ENCODE measurements at places on chromosomes 6 and 20. TPM values are rescaled to one million over a fixed set of nuclear protein-coding genes. Genes with fewer than 3 reads are reported as not detected.

DNA sequence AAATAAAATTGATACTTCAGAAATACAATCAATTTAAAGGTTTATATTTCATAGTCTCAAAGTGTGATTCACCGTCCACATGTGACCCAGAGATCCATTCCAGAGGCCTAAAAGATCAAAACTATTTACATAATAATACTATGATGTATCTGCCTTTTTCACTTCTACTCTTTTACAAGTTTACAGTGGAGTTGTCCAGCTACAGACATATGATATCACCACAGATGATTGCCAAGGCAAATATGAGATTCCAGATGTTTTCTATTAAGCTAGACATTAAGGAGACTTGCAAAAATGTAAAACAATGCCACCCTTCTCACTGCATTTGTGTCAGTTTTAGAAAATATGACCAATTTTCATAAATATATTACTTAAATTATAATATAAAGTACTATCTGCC, 443.7 kb downstream of the GJA1 start:
- H3K27ac ChIP-seq: no peak overlapping the region
- H3K4me1 ChIP-seq: no peaks in the 10 kb centered on the region
- no peak for DNase-seq
- H3K4me3 ChIP-seq: no peak overlapping the region
- H3K27me3 ChIP-seq: no peaks in the 10 kb centered on the region
- H3K36me3 ChIP-seq: no peaks in the 10 kb centered on the region

- no peak overlapping the region for H3K27ac ChIP-seq
- H3K4me3 ChIP-seq: no peak overlapping the region
- H3K4me1 ChIP-seq: peaks cover 4% of the 10 kb centered on the region
- no peaks in the 10 kb centered on the region for H3K36me3 ChIP-seq
- no peak for DNase-seq
These were observed 28.9 kb downstream of the PRR18 start for GRCh38 chr6:166279393-166279679.

GRCh38 chr20:6595704-6596103, 171.8 kb upstream of the BMP2 start:
- H3K27me3 ChIP-seq: no peaks in the 10 kb centered on the region
- H3K36me3 ChIP-seq: no peaks in the 10 kb centered on the region
- DNase-seq: no peak
- H3K4me3 ChIP-seq: no peak overlapping the region
- no peaks in the 10 kb centered on the region for H3K4me1 ChIP-seq
- H3K27ac ChIP-seq: no peak overlapping the region

DNA sequence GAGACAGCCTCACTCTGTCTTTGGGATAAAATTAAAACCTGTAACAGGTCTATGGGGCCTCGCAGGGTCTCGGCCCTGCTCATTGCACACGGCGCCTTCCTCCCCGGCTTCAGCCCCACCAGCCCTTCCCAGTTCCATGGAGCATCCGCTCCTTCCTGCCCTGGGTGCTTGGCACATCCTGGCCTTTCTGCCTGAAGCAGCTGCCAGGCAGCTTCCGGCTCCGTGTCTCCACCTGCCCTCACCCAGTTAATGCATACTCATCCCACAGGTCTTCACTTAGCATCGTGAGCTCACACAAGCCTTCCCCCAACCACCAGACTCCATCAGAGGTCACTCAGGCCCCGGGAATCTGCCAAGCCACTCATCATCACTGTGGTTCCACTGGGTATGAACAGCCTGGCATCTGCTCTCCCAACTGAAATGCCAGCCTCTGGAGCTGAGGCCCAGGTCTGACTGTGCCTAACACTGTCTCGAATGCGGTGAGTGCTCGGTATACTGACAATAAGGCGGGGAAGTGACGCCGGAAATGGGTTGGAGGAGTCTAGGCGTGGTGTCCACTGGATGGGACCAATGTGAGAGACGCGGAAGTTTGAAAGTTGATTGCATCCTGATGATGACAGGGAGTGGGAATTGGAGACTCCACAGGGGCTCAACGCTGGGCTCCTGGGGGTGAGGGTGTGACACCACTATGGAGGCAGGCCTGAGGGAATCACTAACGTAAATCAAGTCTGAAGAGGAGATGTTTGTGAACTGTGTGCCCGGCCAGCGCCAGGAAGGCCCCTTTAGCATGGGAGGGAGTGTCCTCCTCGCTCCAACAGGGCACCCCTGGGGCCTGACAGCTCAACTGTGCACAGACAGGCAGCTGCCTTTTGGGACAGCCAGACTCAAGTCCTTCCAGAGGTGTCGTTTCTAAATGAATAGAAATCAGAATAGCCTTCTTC, 245.8 kb downstream of the TTLL2 start:
- H3K27ac ChIP-seq: no peak overlapping the region
- H3K4me1 ChIP-seq: no peaks in the 10 kb centered on the region
- no peaks in the 10 kb centered on the region for H3K36me3 ChIP-seq
- no peak for DNase-seq

DNA sequence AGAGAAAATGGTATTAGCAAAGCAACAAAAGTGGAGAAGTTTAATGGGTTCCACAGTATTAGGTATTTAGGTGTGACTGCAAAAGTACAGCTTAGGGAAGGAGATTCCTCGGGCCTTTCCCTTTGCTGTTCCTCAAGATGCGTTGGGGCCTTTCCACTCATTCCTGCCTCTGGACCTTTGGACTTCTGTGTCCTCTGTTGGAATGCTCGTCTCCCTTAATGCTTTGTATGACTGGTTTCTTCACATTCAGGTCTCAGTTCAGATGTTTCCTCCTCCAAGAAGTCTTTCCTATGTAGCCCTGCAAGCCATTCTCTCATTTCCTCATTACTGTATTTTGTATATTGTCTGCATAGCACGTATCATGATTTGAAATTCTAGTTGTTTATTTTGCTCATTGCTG, 39.6 kb downstream of the CTNNBL1 start:
- no peak overlapping the region for H3K27ac ChIP-seq
- DNase-seq: no peak
- H3K27me3 ChIP-seq: no peaks in the 10 kb centered on the region
- no peak overlapping the region for H3K4me3 ChIP-seq

- no peaks in the 10 kb centered on the region for H3K36me3 ChIP-seq
- no peaks in the 10 kb centered on the region for H3K27me3 ChIP-seq
These were observed 152.9 kb upstream of the RUNX2 start for GRCh38 chr6:45175272-45175671.

GRCh38 chr6:163284151-163284550, 130.4 kb upstream of the QKI start:
- H3K27ac ChIP-seq: no peak overlapping the region
- no peak for DNase-seq
- no peaks in the 10 kb centered on the region for H3K4me1 ChIP-seq
- H3K4me3 ChIP-seq: no peak overlapping the region

DNA sequence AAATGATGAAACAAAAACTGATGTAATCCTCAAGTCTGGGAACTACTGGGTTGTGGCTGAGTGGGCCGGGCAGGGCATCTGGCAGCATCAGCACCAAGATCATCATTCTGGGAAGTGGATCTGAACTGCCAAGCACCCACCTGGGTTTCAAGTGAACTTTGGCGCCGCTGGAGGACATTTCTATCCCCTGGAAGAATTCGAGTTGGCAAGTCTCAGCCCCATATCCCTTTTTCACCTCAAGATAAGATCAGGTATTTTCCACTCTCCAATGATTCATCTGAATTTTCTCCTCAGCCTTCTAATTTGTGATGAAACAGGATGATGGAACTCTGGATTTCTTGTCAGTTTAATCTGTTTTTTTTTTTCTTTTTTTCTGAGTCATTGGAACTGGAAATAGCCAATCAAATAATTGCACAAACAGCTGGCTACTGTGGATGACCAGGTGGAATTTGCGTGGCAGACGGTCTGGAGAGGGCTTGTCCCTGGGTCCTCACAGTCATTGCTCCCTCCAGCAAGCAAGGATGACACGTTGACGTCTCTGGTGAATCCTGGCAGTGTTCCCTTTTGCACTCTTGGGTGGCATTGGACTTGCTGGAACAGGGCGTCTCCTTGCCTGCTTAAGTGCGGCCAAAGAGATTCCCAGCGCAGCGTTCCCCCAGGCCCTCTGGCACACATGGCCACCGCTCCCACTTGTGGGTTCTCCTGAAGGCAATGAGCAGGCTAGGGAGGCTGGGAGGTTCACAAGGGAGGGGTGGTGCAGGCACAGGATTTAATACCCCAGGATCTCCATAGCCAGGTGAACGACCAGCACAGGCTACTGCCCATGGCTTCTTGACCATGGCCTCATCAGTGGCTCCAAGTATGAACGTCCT, 80.4 kb downstream of the DHX35 start:
- H3K4me1 ChIP-seq: no peaks in the 10 kb centered on the region
- no peak overlapping the region for H3K27ac ChIP-seq
- H3K4me3 ChIP-seq: no peak overlapping the region
- H3K36me3 ChIP-seq: peaks cover 9% of the 10 kb centered on the region
- no peak for DNase-seq
- H3K27me3 ChIP-seq: no peaks in the 10 kb centered on the region

- no peaks in the 10 kb centered on the region for H3K4me1 ChIP-seq
- H3K36me3 ChIP-seq: no peaks in the 10 kb centered on the region
- no peak overlapping the region for H3K4me3 ChIP-seq
These were observed 900.0 kb downstream of the KIF16B start for GRCh38 chr20:15673206-15673605.

DNA sequence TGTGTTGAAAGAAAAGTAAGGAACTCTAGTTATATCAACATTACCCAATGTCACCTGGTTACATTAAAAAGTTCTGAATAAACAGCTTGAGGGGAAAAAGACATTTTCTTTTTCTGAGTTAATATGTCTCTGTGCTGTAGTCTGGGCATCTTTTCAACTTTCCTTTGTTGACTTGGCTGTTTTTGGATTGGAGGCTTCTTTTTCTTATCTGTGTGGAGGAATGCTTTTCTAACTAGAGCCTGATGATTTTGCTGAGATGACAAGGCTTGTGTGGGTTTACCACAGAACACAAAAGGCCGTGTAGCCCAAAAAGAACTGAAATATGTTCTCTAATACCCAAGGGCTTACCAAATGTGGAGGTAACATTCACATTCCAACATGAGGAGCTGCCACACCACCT, 161.8 kb downstream of the KCNQ5 start:
- no peak overlapping the region for H3K27ac ChIP-seq
- H3K4me3 ChIP-seq: no peak overlapping the region
- DNase-seq: no peak
- no peaks in the 10 kb centered on the region for H3K36me3 ChIP-seq

DNA sequence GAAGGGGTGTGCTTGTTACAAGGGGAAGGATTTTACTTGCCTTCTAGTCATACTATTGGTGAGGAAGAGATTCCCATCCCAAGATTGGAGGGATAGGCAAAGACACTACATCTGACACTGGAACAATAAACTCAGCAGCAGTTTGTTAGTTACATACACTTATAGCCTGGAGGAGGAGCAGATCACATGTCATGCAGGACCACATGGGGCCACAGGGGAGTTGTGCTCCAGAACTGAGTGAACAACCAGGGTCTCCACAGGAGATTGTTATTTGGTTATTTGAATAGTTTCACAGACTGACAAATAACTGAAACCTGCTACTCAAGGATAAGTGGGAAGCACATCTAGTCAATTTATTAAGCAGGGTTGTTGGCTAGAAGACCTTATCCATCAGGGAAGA, 559.4 kb upstream of the MANEA start:
- no peaks in the 10 kb centered on the region for H3K36me3 ChIP-seq
- H3K27me3 ChIP-seq: no peaks in the 10 kb centered on the region
- DNase-seq: no peak

DNA sequence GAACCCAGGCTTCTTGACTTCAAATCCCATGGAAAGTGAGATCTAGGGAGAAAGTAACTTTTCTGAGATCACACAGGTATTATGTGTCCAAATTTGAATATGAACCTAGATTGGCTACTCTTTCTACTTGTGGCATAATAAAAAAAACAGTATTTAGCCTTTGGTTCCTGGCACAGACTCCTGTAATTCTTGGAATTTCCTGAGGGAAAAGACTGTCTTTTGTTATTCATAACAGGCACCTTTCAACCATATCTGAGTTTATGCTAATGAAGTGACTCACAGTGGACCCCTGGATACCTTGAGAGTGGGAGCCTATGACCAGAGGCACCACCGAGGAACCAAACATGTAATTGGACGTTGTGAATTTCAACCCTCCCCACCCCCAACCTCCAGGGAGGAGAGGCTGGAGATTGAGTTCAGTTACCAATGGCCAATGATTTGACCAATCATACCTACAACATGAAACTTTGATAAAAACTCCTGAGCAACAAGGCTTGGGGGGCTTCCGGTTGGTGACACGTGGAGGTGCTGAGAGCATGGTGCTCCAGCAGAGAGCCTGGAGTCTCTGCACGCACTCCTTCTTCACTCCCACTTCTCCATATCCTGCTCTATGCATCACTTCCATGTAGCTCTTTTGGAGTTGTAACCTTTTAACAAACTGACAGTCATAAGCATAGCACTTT, 48.8 kb downstream of the LAMA4 start:
- H3K36me3 ChIP-seq: no peaks in the 10 kb centered on the region
- H3K27me3 ChIP-seq: no peaks in the 10 kb centered on the region
- no peak overlapping the region for H3K4me3 ChIP-seq

GRCh38 chr20:23337312-23337711, 13.3 kb upstream of the NXT1 start:
- H3K27ac ChIP-seq: no peak overlapping the region
- DNase-seq: no peak
- peaks cover 5% of the 10 kb centered on the region for H3K4me1 ChIP-seq
- H3K36me3 ChIP-seq: no peaks in the 10 kb centered on the region
- no peaks in the 10 kb centered on the region for H3K27me3 ChIP-seq

- H3K36me3 ChIP-seq: no peaks in the 10 kb centered on the region
- H3K4me3 ChIP-seq: no peak overlapping the region
- no peak overlapping the region for H3K27ac ChIP-seq
- no peak for DNase-seq
- H3K4me1 ChIP-seq: peaks cover 28% of the 10 kb centered on the region
These were observed 26.8 kb downstream of the SLC16A10 start for GRCh38 chr6:111114087-111114443.

DNA sequence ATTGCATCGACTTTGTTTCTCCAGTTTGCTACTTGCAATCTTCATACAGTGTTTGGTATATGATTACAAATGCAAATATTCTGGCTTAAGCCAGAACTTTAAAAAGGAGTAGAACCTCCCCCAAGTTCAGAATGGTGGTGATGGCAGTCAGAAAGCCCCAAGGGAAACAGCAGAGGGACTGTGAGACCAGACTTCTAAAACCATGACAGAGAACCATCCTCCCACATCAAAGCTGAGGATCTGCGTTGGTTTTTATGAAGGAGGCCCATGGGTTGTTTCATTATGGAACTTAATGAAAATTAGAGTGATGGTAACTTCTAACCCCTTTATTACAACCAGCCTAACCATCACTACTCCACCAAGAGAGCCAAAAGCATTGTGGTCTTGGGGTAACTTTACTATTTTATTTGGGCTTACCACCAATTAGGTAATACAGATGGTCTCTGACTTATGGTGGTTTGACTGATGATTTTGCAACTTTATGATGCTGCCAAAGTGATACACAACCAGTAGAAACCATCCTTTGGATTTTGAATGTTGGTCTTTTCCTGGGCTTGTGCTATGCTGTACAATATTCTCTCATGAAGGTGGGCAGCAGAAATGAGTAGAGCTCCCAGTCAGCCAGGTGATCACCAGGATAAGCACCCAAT, 10.9 kb upstream of the MRS2 start:
- no peaks in the 10 kb centered on the region for H3K36me3 ChIP-seq
- H3K27me3 ChIP-seq: no peaks in the 10 kb centered on the region
- DNase-seq: no peak
- no peaks in the 10 kb centered on the region for H3K4me1 ChIP-seq

Gene GATA5
- not detected for total RNA-seq

Gene RSPO3
- not detected for total RNA-seq

Gene SLC22A2
- total RNA-seq: not detected

Gene BTBD3
- total RNA-seq: 0.70 TPM

Gene LPIN3
- total RNA-seq: 0.11 TPM

Gene NKAIN4
- not detected for total RNA-seq

All from CD4-positive, alpha-beta memory T cell (primary cell).